ENCODE measurements at places on chromosomes 16 and 17.

DNA sequence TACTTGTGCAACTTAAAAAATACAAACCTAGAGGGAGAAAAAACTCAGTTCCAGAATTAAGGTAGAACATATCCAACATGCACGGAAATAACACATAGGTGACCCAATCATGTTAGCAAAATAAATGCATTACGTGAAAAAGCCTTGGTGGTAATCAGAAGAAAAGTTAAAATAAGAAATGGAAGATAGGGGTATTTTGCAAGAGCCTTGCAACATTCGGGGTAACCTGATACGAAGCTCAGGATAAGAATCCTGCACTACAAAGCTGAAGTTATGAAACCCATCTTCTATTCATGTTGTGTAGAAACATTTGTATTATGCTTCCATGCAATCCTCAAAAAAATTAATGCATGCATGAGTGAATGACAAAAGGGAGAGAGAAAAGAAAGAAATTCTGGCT lies 33.1 kb downstream of the CHCT1 start:
- no peak for DNase-seq

DNA sequence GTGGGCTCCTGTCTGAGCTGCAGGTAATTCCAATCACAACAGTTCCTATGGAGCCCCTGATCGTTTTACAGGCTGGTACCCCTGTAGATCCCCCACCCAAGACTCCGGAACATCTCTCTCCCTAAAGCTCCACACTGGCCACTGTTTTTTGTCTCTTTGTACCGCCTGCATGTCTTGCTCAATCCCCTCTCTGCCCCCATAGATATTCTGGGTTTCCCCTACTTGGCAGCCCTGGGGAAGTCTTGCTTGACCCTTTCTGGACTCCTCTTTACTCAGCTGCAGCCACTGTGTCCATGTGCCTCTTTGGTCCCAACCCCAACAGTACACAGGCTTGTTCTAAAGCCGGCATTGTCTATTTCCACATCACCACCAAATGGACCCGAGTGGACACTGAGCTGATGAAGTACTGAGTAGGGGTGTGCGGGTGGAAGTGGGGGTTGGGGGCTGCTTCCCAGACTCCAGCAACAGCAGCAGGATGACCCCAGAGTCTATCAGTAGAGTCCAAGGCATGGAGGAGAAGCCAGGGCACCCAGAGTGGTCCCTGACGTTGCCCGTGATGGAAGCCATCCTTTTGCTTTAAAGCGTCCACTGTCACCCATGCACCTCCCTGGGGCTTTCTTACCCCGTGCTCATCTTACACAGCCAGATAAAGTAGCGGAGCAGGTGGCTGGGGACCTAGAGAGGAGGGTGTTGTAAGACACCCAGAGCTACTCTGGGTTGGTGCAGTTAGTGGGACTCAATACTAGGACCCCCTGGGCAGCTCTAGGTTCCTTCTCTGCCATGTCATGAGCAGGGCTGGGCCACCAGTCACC lies 6.4 kb downstream of the CD300LB start:
- no peak for DNase-seq

- DNase-seq: peak; percentile 34
Observed at GRCh38 chr16:31861455-31861854, 12.2 kb upstream of the ZNF267 start.

GRCh38 chr17:21361020-21361809 lies 14.9 kb upstream of the KCNJ12 start:
- DNase-seq: no peak

DNA sequence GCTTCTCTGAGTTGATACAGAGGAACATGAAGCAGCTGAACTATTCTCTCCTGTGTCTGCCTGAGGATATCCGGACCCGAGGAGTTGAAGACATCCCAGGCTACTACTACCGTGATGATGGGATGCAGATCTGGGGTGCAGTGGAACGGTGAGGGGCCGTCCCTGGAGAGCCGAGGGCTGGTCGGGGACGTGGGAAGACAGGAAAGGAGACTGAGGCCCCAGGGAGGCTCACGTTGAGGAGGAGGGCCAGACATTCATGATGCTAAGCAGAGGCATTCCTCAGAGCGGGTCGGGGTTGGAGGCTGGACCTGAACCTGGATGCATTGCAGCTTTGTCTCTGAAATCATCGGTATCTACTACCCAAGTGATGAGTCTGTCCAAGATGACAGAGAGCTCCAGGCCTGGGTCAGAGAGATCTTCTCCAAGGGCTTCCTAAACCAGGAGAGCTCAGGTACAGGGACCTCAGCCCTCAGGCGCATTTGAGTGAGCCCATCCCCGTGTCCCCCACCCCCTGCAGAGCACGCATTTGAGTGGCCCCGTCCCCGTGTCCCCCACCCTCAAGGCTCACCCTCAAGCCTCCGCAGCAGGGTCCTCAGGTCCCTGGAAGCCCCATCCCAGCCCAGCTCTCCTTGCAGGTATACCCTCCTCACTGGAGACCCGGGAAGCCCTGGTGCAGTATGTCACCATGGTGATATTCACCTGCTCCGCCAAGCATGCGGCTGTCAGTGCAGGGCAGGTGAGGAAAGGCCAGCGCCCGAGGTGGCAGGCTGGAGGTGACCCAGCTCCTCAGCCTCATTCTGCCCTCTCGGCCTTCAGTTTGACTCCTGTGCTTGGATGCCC lies 8.3 kb downstream of the ALOX15B start:
- no peak for DNase-seq

DNA sequence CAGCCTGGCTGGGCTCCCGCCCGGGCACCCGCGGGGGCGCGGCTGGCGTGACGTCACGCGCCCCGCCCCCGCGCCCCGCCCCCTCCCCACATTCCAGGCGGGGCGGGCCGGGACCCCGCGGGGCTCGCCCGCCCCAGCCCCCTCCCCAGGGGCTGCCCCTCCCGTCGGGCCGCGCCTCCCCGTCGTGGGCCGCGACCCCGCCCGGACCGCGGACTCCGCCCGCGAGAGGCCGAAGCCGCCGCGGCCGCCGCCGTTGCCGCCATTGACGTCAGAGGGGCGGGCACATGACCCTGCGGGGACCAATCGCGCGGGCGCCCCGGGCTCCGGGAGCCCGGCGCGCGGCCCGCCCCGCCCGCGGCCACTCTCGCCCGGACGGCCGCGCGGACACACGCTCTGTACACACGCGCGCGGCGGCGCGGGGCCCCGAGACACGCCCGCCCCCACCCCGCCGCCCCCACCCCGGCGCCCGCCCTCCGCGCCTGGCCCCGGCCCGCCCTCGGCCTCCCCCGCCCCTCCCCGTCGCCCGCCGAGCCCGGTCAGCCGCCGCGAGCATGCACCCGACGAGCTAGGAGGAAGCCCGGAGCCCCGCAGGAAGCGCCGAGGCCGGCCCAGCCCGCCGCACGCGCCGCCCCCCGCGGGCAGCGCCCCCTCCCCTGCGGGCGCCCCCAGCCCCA lies at the start of gene CMIP:
TSS of gene CMIP (plus strand) at position 361 of the 674 bp plus-strand sequence.
- DNase-seq: peak; percentile 76

- no peak for DNase-seq
Observed at GRCh38 chr17:82235056-82235774, 6.4 kb downstream of the SLC16A3 start.

DNA sequence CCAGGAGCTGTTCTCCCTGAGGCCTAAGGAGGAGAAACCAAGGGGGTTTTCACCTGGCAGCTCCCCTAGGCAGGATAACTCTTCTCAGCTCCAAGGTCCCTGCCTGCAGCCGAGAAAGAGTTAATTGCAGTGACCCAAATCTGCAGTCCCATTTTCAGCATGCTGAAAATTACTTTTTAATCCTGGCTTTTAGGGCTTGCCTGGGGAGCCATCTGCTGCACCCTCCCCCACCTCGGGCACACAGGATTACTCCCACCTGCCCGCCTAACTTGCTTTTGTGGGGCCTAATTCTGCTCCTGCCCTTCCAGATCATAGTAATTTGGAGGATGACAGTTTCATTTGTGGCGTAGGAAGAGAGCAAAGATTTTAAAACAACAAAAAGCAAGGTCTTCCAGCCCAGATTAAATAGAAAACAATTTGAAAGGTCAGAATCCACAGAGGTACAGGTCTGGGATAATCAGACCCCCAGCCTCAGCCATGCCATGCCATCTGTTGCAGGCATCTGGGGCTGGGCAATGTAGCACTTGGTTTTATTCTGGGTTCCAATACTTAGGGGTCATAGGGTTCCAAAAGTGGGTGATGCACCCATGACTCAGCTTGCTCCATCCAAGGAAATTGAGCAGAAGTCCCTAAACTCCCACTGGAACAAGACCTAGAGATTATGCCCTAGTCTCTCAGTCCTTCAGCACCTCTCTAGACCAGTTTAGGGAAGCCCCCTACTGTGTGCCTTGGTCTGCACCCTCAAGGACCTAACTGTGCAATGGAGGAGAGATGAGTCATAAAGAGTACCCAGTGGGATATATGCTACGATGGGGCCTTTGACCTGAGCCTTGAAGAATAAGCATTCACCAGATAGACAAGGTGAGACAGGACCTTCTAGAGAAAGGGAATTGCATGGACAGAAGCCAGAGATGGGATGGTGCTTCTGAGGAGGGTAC lies 64.5 kb upstream of the NLK start:
- no peak for DNase-seq

GRCh38 chr17:38868817-38869525 lies 887 bp upstream of the LASP1 start:
- peak; percentile 89 for DNase-seq

- DNase-seq: no peak
Observed at GRCh38 chr17:79980246-79981043, 55.2 kb downstream of the TBC1D16 start.

- peak; percentile 41 for DNase-seq
Observed at GRCh38 chr17:79844869-79845600, 5.8 kb upstream of the CBX4 start.

DNA sequence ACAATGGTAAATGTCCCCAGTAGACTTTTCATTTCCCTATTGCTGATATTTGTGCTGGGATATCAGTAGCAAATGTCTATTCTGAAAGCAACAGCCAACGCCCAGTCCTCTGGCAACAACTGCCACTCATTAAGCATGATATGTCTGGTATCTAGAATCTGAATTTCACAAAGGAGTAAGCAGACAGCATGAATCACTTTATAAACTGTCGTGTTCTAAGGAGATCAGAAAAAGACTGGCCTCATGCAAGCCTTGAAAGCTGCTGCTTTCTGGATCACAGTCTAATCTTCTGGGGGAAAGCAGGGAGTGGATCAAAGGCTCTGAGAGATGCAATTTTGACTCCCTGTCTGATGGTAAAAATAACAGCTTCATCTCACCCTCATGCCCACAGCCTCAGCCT lies 153.1 kb upstream of the NOG start:
- no peak for DNase-seq

DNA sequence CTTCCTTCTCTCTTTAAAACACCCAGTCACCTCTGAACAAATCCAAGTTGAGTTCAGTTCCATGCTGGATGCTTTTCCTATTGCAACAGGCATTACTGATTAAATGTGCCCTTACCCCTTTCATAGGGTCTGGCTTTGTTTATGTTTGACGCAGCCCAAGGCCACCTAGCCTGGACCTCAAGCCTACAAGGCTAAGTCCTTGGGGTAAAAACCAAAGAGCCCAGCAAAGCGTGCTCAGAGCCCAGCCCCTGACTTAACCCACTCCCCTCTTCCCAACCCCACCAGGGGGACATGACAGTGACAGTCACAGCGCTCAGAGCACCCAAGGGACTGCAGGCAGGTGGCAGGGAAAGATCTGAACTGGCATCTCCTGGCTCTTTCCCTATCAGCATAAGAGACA lies 200.6 kb downstream of the XYLT1 start:
- no peak for DNase-seq

DNA sequence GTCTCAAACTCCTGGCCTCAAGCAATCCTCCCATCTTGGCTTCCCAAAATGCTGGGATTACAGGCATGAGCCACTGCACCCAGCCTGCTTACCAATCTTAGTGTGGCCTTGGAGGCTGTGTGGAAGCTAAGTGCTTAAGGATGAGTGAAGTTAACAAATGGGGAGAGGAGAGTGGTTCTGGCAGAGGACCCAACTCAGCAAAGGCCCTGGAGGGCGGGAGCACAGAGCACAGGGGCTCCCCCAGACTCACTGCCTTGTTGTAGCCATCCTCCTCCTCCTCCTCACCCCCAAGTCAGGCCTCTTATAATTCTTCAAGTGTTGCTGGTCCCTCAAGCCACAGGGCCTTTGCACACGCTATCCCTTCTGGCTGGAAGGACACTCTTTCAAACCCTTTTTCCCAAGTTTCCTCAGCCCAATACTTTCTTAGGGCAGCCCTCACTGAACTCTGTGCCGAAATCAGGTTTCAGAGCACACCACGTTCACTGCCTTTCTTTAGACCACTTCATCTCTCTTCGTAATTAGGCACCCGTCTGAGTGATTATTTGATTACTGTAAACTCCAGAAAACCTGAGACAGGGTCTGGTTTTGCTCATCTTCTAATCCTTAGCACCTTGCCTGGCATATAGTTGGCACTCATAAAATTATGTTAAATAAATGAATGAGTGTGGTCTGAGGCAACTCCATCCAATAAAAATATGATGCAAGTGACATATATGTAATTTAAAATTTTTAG lies 23.4 kb downstream of the NGFR start:
- no peak for DNase-seq

DNA sequence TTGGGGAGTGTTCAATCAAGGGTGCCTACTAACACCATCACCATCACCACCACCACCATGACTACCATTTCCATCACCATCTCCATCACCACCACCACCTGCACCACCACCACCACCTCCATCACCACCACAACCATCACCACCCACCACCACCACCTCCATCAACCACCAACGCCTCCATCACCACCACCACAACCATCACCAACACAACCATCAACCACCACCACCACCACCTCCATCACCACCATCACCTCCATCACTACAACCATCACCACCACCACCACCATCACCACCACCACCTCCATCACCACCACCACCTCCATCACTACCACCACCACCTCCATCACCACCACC lies 15.7 kb downstream of the MARCHF10 start:
- no peak for DNase-seq

GRCh38 chr17:13575466-13575865 lies 26.3 kb downstream of the HS3ST3A1 start:
- DNase-seq: no peak

DNA sequence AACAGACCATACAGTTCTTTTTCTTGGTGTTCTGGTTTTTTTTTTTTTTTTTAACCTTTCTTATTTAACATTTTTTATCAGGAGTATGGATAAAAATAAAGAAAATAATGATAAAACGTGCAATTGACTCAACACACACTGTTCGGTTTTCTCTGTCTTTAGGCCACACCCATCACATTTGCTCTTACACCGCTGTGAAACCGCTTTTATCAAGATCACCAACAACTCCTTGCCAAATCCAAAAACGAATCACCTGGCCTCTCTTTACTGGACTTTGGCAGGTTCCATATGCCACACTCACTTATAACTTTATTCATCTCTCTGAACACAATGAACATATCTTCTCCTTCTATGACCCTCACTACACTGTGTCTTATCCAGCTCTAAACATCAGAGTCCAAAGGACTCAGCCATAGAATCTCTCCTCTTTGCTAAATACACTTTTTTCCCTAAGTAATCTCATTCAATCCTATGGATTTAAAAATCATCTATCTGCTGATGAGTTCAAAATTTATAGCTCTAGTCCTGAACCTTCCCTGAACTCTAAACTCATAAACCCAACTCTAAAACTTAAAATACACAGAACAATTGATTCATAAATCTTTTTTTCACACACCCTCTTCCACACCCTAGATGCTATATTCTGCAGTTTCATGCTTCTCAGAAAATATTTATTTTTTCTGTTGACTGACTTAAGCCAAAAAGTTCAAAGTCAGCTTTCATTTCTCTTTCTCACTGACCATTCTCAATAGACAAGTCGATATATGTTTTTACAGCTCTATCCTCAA lies 800.6 kb upstream of the SOX9 start:
- DNase-seq: no peak

- DNase-seq: no peak
Observed at GRCh38 chr17:58007781-58008706, 998 bp upstream of the SRSF1 start.
